NCI-H1436 treated with DMSO at 0.1 percent for 48 hours (cell line): ENCODE measurements at places on chromosomes 7 and 10.

- DNase-seq, result no peak
Measured at GRCh38 chr7:100865938-100866728, 1.1 kb upstream of the TRIP6 start.

DNA sequence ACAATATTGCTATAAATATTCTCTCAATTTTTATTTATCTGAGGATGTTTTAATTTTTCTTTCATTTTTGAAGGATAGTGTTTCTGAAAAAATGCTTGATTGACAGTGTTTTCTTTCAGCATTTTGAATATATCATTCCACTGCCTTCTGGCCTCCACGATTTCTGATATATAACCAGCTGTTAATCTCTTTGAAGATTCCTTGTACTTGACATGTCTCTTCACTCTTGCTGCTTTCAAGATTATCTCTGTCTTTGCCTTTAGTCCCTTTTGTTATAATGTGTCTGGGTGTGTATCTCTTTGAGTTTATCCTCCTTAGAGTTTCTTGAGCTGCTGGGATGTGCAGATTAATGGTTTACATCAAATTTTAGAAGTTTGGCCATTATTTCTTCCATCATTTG lies 22.8 kb upstream of the DNAJC1 start:
- no peak for DNase-seq

- DNase-seq, result peak; percentile 0
Measured at GRCh38 chr7:130560972-130561371, 69.1 kb downstream of the MEST start.

- DNase-seq, result no peak
Measured at GRCh38 chr10:102115775-102116174, 4.4 kb downstream of the LDB1 start.

DNA sequence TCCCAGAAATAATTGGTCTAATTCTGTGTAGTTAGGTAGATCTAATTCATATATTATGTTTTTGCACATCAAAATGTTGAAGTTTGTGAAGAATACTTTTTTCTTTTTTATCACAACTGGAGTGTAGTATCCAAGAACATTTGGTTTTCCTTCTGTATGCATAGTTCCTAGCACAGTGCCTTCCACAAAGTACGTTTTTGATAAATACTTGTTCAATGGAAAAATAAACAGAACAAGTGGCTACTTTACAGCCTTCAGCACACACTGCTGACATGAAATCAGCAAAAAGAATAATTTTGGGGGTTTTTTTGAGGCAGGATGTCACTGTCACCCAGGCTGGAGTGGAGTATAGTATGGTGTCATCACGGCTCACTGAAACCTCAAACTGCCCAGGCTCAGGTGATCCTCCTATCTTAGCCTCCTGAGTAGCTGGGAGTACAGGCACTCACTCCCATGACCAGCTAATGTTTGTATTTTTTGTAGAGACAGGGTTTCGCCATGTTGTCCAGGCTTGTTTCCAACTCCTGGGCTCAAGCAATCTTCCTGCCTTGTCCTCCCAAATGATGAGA lies 27.9 kb downstream of the TARP start:
- no peak for DNase-seq

GRCh38 chr10:77090381-77091356 lies 546.9 kb downstream of the KCNMA1 start:
- DNase-seq, result peak; percentile 22

- no peak for DNase-seq
Measured at GRCh38 chr7:74542558-74543117, 88.9 kb downstream of the GTF2IRD1 start.

DNA sequence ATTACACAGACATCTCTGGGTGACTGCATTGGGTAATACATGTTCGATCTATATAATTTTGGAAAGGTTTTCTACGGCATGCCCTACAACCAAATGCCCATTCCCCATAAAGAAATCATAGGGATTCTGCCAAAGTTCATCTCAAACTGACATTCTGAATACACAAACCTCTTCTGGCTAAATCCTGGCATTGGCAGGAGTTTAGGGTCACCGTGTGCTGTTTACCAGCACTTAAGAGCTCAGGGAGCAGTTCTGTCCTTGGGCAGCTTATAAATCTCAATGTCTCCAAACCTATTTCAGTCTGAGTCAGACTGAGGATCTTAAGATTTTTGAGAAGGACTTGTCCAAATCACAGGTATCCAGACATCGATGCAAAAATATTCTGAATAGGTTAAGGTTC lies 809.6 kb upstream of the LRRN3 start:
- no peak for DNase-seq

- DNase-seq, result no peak
Measured at GRCh38 chr10:132967540-132967939, 25.2 kb upstream of the CFAP46 start.

DNA sequence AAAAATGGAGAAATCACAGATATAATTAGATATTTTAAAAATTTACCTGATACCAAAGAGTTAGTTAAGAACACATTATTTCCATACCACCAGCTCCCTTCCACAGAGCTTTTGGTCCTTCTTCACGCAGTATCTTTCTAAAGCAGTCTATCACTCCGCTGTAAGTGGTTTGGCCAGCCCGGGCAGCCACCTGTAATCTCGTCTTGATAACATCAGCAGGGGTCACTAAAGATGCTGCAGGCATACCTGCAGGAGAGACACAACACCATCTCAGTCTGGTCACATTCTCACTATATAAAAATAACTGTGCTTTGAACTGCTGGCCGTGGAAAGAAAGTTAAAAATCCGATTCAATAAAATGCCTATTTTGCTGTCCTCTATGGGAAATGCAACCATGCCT lies 200.1 kb downstream of the SLC25A13 start:
- no peak for DNase-seq

GRCh38 chr10:4077804-4078203 lies 292.8 kb upstream of the KLF6 start:
- DNase-seq, result no peak

- DNase-seq, result no peak
Measured at GRCh38 chr10:15494850-15495506, 123.9 kb upstream of the FAM171A1 start.

- DNase-seq, result no peak
Measured at GRCh38 chr10:70648427-70648826, 23.9 kb upstream of the ADAMTS14 start.

DNA sequence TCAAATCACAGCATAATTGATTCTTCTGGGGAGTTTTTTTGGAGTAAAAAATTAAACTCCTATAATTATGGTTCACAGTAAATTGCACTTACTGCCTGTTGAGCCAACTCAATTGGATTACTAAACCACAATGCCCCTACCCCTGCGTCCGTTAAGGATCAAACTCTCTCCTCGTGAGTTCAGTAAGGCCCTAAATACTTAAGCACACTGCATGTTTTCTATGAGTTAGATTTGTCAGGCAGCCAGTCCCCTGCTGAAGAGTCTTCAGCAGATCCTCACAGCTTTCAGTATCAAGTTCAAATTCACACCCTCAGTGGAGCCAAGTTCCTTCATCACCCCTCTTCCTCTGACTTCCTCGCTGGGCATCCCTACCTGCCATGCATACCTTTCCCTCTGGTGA lies 275.0 kb upstream of the BMPER start:
- DNase-seq, result no peak

GRCh38 chr7:113113912-113114311 lies 4.4 kb downstream of the SMIM30 start:
- no peak for DNase-seq

DNA sequence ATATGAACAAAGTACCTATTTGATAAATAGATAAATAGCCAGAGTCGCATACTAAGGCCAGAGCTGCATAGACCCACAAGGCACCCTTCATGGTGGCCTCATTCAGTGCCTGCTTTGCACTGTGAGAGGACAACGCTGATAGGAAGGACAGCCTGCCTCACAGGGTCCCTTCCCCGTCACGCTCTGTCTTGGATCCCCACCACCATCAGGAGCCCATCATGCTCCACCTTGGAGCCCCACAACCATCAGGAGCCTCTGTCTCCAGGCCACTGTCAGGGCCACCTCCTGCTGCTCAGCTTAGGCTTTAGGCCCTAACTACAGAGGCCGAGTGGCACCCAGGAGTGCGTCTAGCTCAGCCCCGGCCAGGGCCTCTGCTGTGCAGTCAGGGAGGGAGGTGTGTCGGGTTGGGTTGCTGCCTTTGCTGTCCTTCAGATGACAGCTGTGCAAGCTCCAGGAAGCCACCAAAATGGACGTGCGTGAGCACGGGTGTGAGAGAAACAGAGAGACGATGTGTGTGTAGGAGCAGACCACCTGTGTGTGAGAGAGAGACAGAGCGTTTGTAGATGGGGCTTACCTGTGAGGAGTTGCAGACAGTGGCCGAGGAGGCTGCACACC lies 516.9 kb downstream of the GLRX3 start:
- no peak for DNase-seq

GRCh38 chr10:124039483-124040013 lies 53.9 kb downstream of the CHST15 start:
- DNase-seq, result no peak

DNA sequence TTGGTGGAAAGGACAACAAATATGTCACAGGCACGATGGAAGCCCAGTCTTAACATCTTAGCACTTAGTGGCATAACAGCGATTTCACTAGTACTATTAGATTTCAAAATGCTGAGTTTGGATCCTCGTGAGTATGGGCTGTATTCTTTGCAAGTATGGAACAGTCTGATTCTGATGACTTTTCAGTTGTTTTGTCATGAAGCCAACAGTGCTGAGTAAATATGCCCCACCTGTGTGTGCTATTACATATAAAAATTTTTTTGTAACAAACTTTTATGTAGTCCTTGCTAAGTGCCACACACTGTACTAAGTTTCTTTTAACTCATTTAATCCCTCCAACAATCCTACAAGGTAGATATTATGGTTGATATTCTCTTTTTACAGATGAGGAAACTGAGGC lies 30.8 kb downstream of the MTURN start:
- no peak for DNase-seq

DNA sequence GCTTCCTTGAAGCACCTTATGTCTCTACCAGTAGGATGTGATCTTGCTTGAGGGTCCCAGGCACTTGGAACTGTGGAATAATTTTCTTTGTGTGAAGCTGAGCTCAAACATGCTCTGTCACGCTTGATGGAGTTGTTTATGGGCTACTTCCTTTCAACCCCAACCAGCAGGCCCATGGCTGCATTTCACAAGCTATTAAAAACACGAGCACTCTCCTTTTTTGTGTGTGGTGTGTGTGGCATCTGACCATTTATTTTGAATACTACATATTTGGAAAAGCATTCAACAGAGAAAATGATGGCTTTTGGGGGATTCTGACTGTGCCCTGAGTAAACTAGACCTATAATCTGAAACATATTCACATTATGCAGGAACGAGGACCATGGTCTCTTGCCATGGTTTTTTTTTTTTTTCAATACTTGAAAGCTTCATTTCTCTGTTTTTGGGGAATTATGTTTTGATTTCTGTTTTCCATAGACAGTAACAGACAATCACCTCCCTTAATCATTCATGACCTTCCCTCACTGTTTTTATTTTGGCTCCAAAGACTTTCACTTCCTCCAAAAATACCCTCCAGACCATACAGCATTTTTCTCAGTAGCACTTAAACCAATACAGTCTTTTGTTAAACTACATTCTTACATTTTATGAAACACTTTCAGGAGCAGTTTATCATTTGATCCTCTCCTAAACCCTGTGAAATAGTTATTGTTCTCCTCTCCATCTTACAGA lies 233.6 kb upstream of the BMPER start:
- no peak for DNase-seq

DNA sequence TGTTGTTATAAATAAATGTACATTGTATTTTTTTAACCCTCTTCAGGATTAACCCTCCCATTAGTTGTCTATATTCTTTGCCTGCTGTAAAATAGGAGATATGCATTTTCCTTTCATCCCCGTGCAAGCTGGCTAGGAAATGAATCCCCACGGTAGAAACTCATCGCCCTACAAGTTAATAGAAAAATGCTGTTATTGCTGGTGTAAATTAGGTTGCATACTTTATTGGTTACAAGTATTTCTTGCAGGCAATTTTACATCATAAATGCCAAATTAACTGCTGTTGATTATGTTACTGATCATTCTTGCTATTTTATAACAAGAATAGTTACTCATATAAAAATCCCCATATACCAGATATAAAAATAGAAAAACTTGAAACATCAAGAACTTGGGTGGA lies 454.2 kb upstream of the KLF6 start:
- DNase-seq, result no peak

DNA sequence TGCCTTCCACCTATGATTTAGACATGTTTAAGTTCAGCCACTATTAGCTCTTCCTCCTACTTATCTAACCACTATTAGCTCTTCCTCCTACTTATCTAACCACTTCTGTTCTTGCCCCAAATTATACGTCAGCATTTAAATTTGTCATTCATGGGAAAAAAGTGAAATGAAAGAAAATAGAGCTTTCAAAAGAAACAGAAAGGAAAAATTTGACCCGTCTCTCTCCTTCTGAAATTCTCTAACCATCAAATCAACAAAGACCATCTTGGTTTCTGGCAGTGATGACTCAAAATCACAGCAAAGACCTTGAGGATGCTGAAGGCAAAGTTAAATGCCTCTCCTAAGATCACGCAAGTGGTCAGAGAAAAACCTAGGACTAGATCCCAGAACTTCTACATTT lies 2.6 kb downstream of the LIPA start:
- DNase-seq, result no peak

DNA sequence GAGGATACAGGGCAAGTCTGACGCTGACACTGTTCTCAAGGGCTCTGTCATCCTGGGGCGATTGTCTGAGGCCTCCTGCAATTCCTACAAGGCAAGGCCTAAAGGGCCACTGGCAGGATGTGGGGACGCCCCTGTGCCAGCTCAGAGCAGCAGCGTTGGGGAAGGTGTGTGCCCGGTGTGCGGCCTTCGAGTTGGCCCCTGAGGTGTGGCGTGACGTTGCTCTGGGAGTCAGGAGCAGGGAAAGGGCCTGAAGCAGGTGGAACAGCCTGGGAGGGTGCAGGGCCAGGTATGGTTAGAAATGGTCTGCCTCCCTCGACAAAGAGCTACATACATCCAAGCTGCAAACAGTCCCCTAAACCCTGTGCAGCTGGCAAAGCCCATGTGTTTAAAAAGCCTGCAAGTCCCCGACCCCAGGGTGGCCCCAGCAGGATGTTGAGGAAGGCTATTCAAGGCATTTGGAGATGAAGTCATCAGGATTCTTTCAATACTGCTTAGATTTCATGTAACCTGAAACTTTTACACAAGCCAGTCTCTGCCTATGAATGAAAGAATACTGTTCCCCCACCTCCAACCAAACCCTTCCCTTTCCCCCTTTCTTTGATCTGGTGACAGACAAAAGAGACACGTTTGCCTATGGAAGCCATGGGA lies 142.5 kb upstream of the TNS3 start:
- DNase-seq, result no peak

- DNase-seq, result no peak
Measured at GRCh38 chr10:131972474-131973071, 9.2 kb downstream of the BNIP3 start.
